ENCODE measurements at places on chromosomes 16 and 17. TPM values are rescaled to one million over a fixed set of nuclear protein-coding genes. Genes with fewer than 3 reads are reported as not detected.

KRTAP4-3 gene
- polyA plus RNA-seq = not detected

CACNG5 gene
- 1.7 TPM for polyA plus RNA-seq

TPSB2 gene
- polyA plus RNA-seq = not detected

GRCh38 chr17:22463110-22463850, 771.0 kb downstream of the KCNJ18 start:
- no peak for DNase-seq

- no peak for DNase-seq
These were observed 1176.1 kb downstream of the CDH11 start for GRCh38 chr16:63945806-63946205.

GRCh38 chr17:29376667-29377270, 13.4 kb upstream of the TAOK1 start:
- no peak for DNase-seq

- DNase-seq = peak; percentile 46
These were observed 137.9 kb downstream of the CDH11 start for GRCh38 chr16:64983963-64984362.

DNA sequence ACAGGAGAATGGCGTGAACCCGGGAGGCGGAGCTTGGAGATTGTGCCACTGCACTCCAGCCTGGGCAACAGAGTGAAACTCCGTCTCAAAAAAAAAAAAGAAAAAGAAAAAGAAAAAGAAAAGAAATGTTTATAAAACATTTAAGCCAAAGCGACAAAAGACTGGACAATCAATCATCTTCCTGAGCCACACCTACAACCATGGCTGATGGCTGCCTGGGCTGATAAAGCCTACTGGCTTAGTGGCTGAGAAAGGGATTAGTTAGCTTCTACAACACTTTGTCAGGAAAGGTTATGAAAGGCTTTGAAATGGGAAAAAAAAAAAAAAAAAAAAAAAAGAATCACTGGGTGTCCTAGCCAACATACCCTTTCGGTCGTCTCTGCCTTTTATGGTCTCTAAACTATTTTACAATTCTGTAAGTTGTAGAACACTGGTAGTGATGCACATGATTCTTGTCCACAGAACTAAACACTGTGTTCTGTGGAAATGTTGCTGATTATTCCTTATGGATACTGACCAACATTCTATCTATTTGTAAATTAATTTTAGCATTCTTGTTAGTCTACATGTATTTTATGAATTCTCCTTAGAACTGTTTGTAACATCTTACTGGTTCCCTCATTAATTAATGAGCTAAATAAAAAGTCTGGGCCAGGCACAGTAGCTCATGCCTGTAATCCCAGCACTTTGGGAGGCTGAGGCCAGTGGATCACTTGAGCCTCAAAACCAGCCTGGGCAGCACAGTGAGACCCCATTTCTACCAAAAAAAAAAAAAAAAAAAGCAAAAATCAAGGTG, 45.5 kb downstream of the ZZEF1 start:
- DNase-seq = no peak

GRCh38 chr16:56589141-56590039, at the start of gene MT3:
MT3 (plus strand) TSS chr16:56589528; CDS start chr16:56589591, 63 bp downstream.
- no peak for DNase-seq

All from left renal pelvis (tissue), 4 donors.